Cortex of kidney (tissue), 1 donor: ENCODE measurements at places on chromosomes 7 and 10.

DNA sequence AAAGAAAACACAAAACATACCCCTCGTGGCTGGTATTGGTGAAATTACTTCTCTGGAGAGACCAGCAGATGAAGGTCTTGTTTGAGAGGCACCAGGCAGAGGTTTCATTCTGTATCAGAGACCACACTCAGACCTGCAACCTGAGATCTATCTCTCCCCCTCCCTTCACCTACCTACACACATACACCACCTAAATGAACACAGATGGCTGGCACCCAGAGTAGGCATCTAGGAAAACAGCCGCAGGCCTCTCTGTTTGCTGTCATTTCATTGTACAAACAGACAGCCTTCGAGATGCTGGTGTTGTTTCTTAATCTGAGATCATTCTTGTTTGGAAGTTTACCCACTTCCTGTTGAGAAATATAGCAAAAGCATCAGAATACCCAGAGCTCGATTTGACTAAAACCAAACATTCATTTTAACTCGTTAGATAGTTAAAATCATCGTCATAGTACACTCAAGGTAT lies 173.9 kb upstream of the SLC25A13 start:
- no peak for DNase-seq

- DNase-seq, result no peak
These were observed 25.7 kb downstream of the PRKAG2 start for GRCh38 chr7:151851145-151851751.

- no peak for DNase-seq
These were observed 33.0 kb upstream of the NOBOX start for GRCh38 chr7:144436500-144436899.

GRCh38 chr7:101134399-101134980 lies 7.6 kb downstream of the SERPINE1 start:
- DNase-seq, result no peak

DNA sequence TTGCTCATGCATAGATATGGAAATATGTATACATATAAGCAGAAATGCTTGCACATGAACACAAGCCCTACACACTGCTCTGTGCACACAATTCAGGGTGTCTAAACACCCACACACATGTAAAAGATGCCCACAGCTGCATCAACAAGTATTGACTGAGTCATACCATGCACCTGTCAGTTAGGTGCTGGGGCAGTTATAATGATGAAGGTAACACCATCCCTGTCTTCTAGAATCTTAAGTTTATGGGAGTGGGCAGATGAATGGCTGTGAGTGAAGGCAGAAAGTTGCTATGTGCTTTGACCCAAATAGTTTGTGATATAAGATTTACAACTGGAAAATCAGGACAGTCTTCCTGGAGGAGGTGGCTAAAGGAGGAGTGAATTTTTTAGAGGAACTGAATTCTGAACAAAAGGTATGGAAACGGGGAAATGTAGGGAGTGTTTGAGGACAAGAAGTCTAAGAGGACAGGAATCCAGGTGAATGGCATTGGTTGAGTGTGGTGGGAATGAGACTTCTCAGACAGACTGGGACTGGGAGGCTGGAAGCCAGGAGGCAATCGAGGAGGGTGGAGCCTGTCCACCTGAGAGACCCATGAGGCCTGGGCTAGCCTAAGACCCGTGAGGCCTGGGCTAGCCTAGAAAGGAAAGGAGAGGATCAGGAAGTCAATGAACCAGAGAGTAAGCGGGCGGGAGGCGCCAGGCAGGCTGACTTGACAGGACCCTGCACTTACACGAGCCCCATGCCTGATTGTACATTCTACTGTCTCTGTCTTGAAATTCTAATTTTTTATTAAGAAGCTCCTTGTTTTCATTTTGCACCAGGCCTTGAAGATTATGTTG lies 20.7 kb downstream of the POLL start:
- no peak for DNase-seq

DNA sequence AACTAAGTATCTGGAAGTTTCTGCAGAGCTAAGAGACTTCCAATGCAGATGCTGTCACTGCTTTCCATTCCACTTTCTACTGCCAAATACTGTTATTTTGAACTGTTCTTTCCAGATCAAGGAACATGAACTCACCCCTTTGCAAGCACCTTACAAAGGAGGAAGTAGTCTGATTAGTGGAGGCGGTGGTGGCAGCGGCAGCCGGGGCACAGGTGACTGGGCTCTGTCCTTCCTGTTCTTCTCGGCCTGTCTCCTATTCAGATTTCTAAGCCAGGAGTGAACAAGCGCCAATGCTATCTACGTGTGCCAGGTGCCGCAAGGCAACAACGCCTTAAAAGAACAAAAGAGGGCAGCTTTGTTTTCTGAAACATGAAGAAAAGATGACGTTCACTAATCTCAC lies 44.9 kb downstream of the BEND7 start:
- no peak for DNase-seq

GRCh38 chr7:131012477-131013031 lies 278.5 kb upstream of the KLF14 start:
- DNase-seq, result no peak

- DNase-seq, result no peak
These were observed 116.1 kb downstream of the ST7 start for GRCh38 chr7:117069379-117069778.

- no peak for DNase-seq
These were observed 1.0 kb downstream of the EBF3 start for GRCh38 chr10:129962872-129963640.

DNA sequence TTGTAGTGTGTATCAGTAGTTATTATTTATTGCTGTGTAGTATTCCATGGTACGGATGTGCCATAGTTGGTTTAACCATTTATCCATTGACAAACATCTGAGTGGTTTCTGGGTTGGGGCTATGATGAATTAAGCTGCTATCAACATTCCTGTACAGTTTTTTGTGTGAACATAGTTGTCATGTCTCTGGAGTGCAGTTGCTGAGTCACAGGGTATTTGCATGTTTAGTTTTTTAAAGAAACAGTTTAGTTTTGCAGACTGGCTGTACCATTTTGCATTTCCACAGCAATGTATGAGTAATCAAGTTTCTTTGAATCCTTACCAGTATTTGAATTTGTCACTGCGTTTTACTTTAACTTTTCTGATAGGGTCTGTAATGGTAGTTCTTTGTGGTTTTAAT lies 516.7 kb upstream of the CELF2 start:
- no peak for DNase-seq

DNA sequence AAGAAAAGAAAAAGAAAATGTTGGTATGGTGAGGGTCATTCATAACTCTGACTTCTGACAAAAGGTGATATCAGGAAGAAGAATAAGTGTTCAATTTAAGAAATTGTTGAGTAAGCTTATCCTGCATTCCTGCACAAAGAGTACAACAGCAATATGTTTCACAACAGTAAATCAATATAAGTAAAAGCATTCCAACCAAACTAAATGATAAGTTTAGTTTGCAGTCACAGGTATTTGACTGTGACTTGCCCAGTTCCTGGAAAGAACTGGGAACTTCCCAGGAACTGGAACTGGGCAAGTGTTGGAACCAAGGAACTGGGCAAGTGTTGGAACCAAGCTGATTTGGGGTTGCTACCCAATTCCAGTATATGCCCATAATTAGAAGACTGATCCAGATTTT lies 35.0 kb downstream of the NEURL1 start:
- DNase-seq, result no peak

GRCh38 chr10:70584909-70585544 lies 17.5 kb downstream of the PRF1 start:
- DNase-seq, result no peak

GRCh38 chr7:129665013-129665401 lies 53.5 kb downstream of the NRF1 start:
- no peak for DNase-seq

DNA sequence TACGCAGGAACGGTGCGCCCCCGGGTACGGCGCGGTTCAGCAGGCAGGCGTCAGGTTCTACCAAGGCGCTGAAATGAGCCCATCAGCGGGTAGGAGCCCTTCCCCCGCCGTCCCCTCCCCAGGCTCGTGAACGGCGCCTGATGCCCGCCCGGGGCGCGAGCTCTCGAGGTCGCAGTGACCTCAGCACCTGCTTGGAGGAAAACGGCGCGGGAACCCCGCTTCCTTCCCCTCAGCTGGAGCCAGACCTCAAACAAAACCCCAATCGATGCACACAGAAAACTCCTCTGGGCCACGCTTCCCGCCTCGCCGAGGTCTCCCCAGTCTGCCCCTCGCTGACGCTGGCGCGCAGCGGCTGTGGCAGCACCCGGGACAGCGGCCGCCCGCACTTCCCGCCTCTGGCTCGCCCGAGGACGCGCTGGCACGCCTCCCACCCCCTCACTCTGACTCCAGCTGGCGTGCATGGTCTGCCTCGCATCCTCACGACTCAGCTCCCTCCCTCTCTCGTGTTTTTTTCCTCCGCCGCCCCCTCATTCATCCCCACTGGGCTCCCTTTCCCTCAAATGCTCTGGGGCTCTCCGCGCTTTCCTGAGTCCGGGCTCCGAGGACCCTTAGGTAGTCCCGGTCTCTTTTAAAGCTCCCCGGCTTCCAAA lies 514 bp upstream of the GAD2 start:
- DNase-seq, result no peak

DNA sequence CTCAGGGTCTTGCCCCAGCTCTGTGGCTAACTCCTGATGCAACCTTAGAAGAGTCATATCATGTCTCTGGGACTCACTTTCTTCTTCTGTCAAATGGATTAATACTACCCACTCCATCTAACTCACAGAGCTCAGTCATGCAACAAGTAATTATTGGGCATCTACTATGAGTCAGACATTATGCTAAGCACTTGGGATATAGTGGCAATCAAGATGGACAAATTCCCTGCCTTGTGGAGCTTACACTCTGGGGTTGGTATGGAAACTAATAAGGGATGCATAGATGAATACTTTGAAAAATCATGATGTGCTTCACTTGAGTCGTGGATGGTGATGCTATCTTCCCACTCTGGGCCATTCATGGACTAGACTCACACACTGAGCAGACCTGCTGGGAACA lies 88.9 kb downstream of the KCNMA1 start:
- DNase-seq, result no peak

- no peak for DNase-seq
These were observed 238.4 kb upstream of the MYO3A start for GRCh38 chr10:25695586-25695985.

GRCh38 chr10:47347303-47347675 lies 874 bp upstream of the RBP3 start:
- no peak for DNase-seq

- DNase-seq, result no peak
These were observed 568.3 kb downstream of the INHBA start for GRCh38 chr7:41134300-41135255.

GRCh38 chr10:34781711-34782110 lies 33.4 kb downstream of the PARD3 start:
- DNase-seq, result no peak

GRCh38 chr7:122887198-122887597 lies 938 bp upstream of the CADPS2 start:
- no peak for DNase-seq

GRCh38 chr7:142482891-142483658 lies 225.2 kb upstream of the PRSS58 start:
- DNase-seq, result no peak

DNA sequence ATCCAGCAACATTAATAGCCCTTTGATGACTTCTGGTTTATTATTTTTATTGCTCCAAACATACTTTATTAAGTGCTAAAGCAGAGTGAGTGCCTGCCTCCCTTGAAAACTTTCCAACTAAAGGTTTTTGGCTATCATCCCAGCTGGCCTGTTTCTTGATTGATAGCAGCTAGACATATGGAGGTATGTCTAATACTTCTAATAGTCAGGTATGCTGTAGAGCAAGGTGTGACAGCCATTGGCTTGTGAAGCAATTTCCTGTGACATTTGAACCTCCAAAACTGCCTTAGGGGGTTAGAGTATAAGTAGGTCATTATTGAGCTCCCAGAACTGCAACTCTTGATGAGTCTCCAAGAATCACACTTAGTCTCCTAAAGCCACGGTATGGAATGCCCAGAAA lies 55.8 kb downstream of the LOXL4 start:
- no peak for DNase-seq

- no peak for DNase-seq
These were observed 16.9 kb downstream of the PRKRIP1 start for GRCh38 chr7:102413091-102413490.

DNA sequence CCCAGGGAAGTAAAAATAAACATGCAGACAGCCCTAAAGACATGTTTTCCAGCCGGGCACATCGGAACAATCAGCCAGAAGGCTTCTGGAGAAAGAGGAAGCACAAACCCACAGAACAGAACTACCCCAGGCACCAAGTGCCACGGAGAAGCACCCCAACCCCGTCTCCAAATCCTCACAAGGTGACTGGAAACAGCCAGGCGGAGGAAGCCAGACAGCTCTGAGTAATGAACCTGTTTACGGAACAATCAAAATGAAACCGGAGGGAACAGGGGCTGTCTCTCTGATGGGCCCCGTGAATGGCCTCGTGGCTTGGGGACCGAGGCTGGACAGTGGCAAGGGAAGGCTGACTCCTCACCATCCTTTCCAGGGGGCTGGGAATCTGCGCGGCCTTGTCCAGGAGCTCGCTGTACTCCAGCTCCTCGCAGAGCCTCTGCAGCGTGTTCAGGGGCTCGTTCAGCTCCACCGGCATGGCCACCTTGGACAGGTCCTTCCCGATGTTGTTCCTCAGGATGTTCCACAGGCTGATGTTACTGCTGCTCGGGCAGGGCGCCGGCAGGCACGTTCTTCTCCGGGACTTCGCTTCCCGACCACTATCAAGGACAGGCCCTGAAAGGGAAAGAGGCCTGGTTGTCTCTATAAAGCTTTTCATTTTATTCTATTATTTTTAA lies 77.0 kb upstream of the GSDME start:
- no peak for DNase-seq

- no peak for DNase-seq
These were observed 584.0 kb downstream of the GLRX3 start for GRCh38 chr10:130720235-130720634.

DNA sequence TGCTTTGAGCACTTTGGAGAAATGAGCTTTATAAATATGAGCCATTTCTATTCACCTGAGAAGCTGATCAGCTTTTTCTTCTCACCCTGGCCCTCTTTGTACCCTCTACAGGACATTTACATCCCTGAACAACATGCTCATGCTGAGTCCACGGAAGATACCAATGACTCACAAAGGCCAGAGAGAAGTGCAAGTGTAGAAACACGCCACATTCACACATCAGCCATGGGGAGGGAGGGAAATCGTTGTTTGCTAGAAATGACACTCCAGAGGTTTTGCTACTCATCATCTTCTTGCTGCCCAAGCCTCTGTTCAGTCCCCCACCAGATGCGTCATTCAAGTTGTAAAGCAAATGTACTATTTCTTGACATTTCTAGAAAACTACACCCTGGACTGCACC lies 2.8 kb upstream of the UCN3 start:
- no peak for DNase-seq

- DNase-seq, result no peak
These were observed 376.9 kb upstream of the MYO3A start for GRCh38 chr10:25557136-25557535.

DNA sequence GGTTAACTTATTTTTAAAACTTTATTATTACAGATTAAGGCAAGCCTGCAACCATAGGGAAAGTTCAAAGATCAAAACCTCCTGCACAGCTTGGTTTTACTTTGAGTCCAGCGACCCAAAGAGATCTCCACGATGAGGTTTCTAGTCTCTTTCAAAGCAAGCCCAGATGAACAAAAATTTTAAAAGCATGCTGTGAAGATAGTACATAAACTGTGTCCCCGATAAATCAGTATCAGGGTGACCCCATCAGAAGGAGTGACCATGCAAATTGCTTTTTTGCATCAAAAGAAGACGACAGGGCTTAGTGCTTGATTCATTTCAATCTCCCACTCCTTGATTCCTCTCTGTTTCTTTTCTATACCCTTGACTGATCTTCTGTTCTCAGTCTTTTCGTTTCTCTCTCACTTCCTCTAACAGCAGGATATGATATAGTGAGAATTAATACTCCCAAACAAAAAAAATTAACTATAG lies 16.0 kb upstream of the DNTT start:
- DNase-seq, result no peak
